GM04503 (cell line): ENCODE measurements at places on chromosomes 11 and 22.

DNA sequence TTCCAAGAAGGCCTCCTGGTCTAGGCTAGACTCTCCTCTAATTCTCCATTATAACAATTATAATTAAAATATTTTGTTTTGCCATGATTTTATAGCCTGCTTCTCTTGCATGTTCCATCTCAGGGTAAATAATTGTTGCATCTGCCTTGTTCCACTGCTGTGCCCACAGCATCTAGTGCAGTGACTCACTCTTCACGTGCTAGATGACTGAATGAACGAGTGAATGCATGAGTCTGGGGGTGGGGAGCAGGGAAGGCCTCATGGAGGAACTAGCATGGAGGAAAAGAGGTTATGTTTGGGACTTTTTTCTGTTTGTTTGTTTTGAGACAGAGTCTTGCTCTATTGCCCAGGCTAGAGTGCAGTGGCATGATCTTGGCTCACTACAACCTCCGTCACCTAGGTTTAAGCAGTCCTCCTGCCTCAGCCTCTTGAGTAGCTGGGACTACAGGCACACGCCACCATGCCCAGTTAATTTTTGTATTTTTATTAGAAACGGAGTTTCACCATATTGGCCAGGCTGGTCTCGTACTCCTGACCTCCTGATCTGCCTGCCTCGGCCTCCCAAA, 5.2 kb upstream of the OAF start:
- no peak for DNase-seq

DNA sequence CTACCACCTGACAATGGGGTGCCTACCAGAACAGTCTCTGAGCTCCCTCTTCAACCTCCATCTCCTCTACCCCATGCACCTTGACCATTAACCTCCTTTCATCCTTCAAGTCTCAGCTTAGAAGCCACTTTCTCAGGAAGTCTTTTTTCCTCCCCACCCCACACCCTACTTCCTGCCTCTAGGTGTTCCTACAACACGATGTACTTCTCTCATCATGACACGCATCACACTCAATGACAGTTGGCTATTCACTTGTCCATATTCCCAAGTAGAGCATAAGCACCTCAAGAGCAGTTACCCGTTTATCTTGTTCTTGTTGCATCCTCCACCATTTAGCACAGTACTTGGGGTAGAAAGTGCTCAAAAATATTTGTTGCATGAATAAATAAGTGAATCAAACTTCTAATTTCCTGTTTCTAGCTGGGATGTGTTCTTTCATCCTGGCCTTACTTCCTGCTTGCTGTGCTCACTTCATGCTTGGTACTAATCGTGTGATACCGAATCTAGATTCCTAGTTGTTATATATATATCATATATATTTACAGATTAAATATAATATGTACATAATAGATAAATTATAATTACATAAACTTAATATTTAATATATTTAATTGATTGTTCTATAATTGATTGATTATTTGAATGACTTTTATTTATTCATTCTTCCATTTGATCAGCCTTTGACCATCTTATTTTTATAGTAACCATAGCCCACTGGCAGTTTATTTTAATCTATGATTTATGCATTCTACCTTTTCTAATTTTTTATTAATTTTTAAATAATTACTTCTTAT, 177.5 kb upstream of the TMEM45B start:
- no peak for DNase-seq

GRCh38 chr11:128715691-128716561, 22.1 kb downstream of the FLI1 start:
- peak; percentile 45 for DNase-seq

DNA sequence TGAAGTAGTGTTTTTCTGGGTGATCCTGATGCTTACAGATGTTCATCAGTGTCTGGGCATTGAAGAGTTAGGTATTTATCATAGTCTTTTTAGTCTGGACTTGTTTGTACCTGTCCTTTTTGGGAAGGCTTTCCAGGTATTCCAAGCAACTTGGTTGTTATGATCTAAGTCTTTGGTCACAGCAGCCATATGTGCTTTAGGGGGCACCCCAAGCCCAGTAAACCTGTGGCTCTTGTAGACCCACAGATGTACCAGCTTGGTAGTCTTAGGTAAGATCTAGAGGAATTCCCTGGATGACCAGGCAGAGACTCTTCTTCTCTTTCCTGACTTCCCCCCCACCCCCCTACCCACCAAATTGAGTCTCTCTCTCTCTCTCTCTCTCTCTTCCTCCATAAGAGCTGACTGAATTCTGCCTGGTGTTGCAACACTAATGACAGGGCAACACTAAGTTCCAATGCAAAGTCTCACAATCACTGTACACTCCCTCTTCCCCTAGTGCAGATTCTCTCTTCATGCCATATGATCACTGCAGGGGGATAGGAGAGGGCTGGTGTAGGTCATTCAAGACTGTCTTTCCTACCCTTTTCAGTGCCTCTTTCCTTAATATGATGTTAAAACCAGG, 24.5 kb upstream of the MMP8 start:
- DNase-seq = no peak

GRCh38 chr22:40469181-40469580, 98.8 kb downstream of the SGSM3 start:
- no peak for DNase-seq

- no peak for DNase-seq
These were observed 7.3 kb downstream of the KCNJ1 start for GRCh38 chr11:128859563-128860441.

DNA sequence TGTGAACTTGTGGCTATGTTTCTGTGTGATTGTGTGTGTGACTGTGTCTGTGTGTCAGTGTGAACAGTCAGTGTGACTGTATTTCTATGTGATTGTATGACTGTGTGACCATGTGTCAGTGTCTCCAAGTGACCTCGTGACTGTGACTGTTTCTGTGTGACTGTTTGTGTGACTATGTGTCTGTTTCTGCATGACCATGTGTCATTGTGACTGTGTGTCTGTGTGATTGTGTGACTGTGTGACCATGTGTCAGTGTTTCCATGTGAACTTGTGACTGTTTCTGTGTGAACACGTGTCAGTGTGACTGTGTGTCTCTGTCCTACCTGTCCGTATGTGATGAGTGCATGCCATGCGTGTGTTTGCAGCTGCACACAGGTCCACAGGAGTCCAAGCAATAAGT, 8.8 kb upstream of the PKNOX2 start:
- no peak for DNase-seq

DNA sequence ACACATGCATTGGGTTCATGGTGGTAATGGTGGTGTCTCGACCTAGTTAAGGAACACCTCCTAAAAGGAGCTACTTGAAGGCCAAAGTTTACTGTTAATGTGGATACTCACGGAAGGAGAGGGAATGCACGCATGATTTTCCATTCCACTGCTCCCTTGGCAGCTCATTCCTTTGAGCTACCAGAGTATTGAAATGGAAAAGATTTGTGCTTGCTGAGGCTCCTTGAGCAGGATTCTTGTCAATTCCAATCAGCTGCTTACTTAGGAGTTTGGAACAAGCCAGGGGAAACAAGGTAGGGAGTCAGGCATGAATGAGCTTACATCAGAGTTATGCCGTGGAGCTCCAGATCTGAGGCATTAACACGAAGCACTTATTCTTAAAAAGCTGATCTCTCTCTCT, 108.8 kb downstream of the GRIA4 start:
- no peak for DNase-seq

GRCh38 chr11:69605737-69606526, 35.0 kb upstream of the CCND1 start:
- no peak for DNase-seq

- no peak for DNase-seq
These were observed 36.7 kb downstream of the ADAMTS8 start for GRCh38 chr11:130391711-130392110.

DNA sequence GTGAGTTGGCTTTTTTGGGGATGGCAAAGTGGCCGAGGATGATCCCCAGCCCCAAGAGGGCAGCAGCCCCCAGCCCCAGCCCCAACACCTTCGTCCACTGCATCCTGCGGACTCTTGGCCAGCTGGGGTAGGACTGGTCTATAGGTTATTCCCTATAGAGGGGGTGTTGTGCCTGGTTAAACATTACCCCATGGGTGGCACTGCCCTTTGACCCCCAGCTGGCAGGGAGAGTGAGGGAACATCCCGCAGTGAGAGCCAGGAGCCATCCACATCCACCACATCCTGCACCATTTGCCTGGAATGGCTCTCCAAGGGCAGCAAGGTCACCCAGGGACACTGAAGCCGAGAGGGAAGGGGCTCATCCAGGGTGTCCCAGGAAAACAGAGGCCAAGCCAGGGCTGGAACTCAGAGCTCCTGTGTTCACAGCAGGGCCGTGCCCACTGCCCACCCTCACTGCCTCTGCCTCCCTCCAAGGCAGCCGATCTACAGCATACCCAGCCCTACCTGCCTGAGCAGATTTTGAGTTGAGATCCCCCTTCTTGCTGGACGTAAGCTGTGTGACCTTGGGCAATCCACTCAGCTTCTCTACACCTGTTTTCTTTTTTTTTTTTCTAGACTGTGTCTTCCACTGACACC, at the start of gene NAALADL1:
Gene NAALADL1 (minus strand): TSS at position 135 of the 636 bp plus-strand sequence. CDS start 32 bp downstream, at position 103.
- no peak for DNase-seq

- peak; percentile 55 for DNase-seq
These were observed 74.0 kb downstream of the ADAMTS15 start for GRCh38 chr11:130522284-130522961.

DNA sequence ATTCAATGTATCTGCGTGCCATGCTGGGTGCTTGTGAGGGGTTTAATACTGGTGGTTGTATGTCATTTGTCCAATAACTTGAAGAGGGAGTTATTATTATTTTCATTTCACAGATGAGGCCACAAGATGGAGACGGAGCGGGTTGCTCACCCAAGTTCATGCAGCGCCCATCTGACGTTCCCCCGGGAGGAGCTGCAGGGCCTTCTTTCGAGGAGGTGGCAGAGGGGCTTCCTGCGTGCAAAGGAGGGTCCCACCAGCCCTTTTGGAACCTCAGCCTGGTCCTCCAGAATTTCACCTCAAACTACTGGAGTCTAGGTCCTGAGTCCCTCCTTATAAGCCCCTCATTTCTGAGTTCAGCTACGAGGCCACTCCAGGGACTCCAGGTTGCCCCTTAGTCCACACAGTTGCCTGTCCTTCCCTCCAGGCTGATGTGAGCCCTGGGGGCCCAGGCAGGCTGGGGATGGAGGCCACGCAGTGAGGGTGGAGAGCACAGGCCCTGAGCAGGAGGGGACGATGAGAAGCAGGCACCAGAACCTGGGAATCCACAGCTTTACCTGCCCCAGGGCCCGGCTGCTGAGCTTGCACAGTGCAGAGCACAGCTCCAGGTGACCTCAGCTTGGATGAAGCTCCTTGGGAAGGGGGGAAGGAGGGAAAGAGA, 2.9 kb upstream of the VSIG10L2 start:
- DNase-seq = no peak

DNA sequence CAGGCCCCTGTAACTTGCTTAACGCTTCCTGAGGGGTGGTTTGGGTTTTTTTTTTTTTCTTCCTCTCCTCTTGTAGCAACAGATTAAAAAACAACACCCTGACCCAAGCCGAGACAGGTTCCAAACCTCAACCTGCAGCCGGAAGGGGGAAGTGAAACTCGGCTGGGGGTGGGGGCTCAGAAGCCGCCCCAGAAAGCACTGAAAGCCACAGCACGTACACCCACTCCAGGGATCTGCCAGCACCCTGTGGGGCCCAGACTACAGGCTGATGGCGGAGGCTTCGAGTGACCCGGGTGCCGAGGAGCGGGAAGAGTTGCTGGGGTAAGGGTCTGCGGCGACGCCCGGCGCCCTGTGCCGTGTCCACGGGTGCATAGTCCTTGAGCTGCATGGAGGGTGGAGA, at the start of gene LSP1:
Gene LSP1 (plus strand): TSS at position 208 of the 400 bp plus-strand sequence. CDS start 61 bp downstream, at position 269.
- no peak for DNase-seq

DNA sequence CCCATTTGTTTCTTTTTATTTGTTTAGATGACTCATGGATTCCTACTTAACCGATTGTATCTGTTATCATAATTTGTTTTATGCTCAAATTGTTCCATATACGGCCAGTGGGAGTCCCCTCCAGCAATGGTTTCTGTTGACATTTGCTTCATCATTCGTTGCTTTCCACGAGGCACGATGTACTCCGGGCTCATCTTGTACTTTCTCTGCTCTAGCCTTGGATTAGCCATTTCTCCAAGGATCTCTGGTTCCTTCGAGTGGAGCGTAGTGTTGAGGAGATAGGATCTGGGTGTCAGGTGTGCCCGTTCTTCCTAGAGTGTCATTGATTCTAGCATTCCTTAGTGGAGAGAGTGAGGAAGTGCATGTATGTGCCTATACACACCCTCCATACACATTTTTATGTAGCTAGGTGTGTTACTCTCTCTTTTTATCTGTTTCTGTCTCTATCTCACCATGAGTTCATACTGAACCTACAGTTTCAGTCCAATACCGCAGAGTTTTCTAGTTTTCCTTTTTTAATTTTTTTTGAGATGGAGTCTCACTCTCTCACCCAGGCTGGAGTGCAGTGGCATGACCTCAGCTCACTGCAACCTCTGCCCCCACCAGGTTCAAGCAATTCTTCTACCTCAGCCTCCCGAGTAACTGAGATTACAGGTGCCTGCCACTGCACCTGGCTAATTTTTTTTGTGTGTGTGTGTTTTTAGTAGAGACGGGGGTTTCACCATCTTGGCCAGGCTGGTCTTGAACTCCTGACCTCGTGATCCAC, 31.4 kb downstream of the TECTA start:
- no peak for DNase-seq

DNA sequence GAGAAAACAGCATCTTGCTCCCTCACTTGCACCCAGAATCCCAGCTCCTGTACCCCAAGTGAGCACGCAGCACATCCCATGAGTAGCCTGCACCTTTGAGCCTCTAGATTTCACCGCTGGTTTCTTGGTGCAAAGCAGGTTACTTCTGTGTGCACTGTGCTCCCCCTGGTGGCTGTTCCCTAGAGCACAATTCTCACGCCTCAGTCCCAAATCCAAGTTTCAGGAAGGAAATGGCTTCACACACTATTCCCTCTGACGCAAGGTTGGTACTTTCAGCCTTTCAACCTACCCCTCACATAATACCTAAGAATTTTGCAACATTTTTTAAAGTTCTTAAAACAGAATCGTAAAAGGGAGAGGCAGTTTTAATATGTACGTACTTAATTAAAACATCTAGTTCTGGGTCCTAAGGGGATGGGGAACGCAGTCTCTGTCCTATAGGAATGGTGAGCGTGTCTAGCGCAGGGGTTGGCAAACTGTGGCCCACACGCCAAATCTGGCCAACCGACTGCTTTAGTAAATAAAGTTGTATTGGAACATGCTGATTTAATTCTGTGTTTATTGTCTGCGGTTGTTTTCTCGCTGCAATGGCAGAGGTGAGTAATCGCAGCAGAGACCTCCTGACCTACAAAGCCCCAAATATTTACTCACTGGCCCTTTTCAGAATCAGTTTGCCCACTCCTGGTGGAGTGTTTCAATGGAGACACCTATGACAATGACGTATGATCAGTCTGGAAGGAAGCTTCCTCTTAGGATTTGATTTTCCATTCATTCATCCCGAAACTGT, 27.5 kb downstream of the DHCR7 start:
- no peak for DNase-seq
